ENCODE measurements at places on chromosomes 1 and 21. TPM values are rescaled to one million over a fixed set of nuclear protein-coding genes. Genes with fewer than 3 reads are reported as not detected.

TMCC2 gene
- 3.4 TPM for total RNA-seq

ADORA3 gene
- total RNA-seq: not detected

ZMYND12 gene
- total RNA-seq: 0.34 TPM

SLC30A7 gene
- total RNA-seq: 23.2 TPM

KRTAP19-1 gene
- not detected for total RNA-seq

SPAG17 gene
- total RNA-seq: not detected

All from bronchus fibroblast of lung (primary cell).